Daoy (cell line): ENCODE measurements at places on chromosomes 16 and 17. TPM values are rescaled to one million over a fixed set of nuclear protein-coding genes. Genes with fewer than 3 reads are reported as not detected.

DNA sequence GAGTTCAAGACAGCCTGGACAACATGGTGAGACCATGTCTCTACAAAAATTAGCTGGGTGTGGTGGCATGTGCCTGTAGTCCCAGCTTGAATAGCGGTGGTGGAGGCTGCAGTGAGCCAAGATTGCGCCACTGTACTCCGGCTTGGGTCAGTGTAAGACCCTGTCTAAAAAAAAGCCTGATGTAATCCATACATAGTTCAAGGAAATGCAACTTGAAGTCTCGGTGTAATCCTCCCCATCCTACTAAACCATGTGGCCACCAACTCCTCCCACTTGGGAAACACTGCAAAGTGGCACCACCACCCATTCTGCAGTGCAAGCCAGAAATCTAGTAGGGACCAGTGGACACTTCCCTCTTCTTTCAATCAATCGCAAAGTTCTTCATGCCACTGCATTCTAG lies 5.4 kb upstream of the KPNB1 start:
- DNase-seq, result no peak

The PIRT gene
- total RNA-seq, result not detected in 2 replicates

The TSPOAP1 gene
- total RNA-seq, result under 0.01 and 0.33 TPM in 2 replicates

The PLA2G10 gene
- not detected in 2 replicates for total RNA-seq
